ENCODE measurements at places on chromosomes 16 and 17.

DNA sequence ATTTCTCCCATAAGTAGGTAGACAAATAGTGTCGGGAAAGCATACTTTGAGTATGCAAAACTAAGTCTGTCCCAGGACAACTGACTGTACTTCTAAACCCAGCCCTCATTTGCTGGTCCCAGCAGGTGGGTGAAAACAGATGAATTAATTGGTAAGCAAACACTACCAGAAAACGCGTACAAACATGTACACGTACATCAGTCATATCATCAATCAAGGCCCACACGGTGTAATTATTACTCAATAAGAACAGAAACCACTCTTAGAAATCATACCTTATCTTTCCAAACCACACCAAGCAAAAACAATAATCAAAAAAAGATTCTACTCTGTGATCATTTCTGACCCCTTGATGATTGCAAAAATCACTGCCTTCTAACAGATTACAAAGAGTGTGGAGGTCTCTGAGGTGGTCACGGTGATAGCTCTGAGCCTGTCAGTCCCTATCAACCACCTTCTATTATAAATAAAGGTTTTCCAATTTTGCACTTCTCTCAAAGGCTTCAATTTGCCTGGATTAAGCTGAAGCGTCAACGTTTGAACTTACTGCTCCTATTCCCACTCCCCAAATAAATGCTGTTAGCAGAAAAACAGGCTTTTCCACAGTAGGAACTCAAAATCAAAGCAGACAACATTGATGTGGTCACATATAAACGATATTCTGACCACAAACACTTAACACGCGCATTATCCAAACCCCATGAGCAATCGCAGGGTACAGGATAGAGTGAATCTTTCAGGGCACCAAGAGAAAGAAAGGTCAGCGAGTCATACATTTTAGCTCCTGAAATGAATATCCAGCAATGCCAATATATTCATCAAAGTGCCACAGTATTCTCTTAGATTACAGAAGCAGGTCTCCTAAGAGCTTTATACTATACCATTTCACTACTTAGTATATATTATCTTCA lies 211.9 kb downstream of the STX8 start:
- no peak for DNase-seq

- DNase-seq, result no peak
Measured at GRCh38 chr17:20171741-20172365, 162.7 kb downstream of the SPECC1 start.

GRCh38 chr17:57595426-57595825 lies 149.7 kb downstream of the CCDC182 start:
- no peak for DNase-seq

GRCh38 chr17:82432017-82432416 lies 13.6 kb upstream of the OGFOD3 start:
- no peak for DNase-seq

- peak; percentile 77 for DNase-seq
Measured at GRCh38 chr17:80720610-80721577, 176.3 kb downstream of the RPTOR start.

DNA sequence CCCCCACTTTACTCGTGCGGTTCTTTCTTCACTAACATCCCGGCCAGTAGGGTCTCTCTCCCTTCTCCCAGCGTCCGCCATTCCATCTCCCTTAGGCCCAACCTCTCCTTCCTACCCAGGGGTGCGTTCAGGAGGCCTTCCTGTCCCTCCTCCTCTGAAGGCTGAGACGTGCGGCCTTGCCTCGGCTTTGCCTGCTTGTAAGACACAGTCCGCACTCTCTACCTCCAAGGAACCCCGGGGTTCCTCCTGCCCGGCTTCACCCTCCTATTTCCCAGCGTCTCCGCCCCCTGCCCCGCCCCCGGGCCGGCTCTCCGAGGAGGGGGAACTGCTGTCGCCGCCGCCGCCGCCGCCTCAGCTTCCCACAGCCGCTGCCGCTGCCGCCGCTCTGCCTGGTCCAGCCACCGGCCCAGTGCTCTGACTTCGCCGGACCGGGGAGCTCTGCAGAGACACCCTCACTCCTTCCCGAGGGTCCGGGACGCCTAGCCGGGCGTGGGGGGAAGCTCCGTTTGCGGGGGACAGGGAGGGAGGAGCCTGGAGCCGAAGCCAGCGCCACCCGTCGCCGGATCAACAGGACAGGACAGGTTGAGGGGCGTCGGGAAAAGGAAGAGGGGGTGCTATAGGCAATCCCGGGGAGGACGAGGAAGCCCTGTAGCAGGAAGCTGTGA lies 1.2 kb upstream of the FGF11 start:
- DNase-seq, result peak; percentile 85

GRCh38 chr16:57815987-57816745 lies 13.9 kb upstream of the KIFC3 start:
- peak; percentile 55 for DNase-seq

All from CD4-positive, alpha-beta T cell treated with Interleukin-17A for 4 hours (primary cell).